ENCODE measurements at places on chromosomes 5 and 9.
A peak's percentile ranks its signal among the peaks of the same experiment; 100 is the strongest.

GRCh38 chr5:172283020-172283861 lies at the start of gene UBTD2:
TSS of gene UBTD2 (minus strand) at chr5:172283764. CDS start at chr5:172283665, 99 bp downstream.
- peak; percentile 95 for DNase-seq

GRCh38 chr5:61328791-61329549 lies 3.1 kb upstream of the ZSWIM6 start:
- DNase-seq, result peak; percentile 24

DNA sequence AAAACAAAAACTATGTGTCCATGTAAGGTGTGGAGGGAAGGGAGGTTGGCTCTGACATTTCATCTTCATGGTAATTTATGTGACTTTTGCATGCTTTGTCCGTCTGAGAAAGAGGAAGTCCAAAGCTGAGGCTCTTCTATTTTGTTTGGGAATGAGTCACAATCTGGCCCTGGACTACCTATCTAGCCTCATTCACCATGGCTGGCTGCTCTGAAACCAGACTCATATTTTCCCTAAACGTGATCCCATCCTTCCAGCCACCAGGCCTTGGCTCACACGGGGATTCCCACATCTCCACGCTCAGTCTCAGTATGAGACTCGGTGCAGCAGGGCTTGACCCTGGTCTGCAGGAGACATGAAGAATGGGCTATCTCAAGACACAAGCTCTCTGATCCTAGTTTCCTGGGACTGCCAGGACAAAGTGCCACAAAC lies 672.8 kb downstream of the ACTL7B start:
- peak; percentile 71 for DNase-seq

- DNase-seq, result no peak
Observed at GRCh38 chr9:120555839-120556238, 24.1 kb downstream of the CDK5RAP2 start.

DNA sequence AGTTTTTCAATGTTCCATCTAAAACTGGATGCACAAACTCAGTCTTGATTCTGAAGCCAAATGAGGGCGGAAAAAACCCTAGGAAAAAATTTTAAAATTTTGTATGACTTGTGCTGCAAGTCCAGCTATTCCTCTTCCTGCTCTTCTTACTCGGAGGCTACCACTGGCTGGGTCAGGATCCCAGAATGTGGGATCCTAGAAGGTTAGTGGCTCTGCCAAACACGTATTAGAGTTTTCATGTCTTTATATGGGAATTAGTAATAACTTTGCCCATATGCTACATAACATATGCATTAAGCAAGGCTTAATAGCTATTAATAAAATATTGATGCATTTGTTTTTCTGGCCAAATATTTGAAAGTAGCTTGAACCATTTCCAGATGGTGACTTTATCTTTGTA lies 458.3 kb downstream of the AGTPBP1 start:
- DNase-seq, result no peak

- no peak for DNase-seq
Observed at GRCh38 chr5:148474025-148474511, 90.3 kb downstream of the FBXO38 start.

- DNase-seq, result peak; percentile 8
Observed at GRCh38 chr5:24225051-24225450, 419.7 kb downstream of the CDH10 start.

DNA sequence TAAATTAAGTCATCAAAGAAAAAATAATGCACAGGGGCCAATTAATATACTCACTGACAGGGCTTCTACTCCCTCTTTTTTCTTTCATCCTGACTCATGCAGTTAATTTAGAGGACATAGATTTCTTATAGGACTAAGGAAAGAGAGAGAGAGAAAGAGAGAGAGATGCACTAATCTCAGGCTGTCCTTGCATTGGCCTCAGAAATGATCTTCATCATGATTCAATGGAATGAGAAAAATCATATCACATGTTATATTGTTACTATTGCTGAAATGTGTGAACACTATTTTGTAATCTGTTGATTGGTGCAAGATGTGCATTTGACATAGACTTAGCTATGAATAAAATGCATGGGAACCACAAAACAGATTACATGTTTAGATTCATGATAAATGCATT lies 608.3 kb upstream of the NUDT12 start:
- DNase-seq, result peak; percentile 30

GRCh38 chr9:70427161-70427945 lies 12.9 kb upstream of the KLF9 start:
- peak; percentile 18 for DNase-seq
